CD4-positive, alpha-beta T cell treated with Interleukin-15 for 4 hours (primary cell): ENCODE measurements at places on chromosomes 7 and 10.

- no peak for DNase-seq
Observed at GRCh38 chr7:155787171-155787851, 25.0 kb downstream of the SHH start.

GRCh38 chr10:119700321-119700954, 25.4 kb upstream of the INPP5F start:
- DNase-seq: no peak

DNA sequence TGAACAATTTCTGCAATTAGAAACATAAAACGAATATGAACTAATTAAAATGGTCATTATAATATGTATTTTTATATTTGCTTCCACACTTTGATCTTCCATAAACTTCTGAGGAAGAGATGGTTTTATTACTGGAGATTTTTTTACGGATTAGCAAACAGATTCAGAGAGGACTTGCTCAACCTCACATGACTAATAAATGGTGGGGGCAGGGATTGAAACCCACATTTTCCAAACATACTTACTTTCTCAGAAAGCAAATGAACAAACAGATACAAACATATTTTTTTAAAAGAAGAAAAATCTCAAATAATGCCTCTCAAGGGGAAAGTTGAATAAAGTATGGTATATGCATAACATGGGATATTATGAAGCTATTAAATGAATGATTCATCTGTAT, 18.3 kb downstream of the ANKMY2 start:
- DNase-seq: no peak

GRCh38 chr10:129244757-129245156, 222.3 kb upstream of the MGMT start:
- no peak for DNase-seq

GRCh38 chr7:106018566-106019469, 55.8 kb downstream of the CDHR3 start:
- DNase-seq: no peak

DNA sequence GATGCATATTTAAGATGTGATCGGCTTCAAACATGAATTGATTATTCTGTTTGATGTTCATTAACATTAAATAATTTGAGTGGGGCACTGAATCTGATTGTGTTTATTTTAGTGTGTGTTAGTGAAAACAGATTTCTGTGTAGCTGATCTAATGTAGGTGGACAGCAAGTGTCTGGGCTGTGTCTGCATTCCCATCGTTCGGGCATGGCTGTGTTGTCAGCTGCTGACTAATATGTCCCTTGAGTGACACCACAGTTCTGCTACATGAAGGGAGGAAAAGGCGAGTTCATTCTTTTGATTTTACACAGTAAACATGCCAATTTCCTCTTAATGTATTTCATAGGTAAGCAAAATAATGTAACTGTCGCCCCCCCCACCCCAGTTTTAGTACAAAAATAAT, 203.0 kb downstream of the CNTNAP2 start:
- no peak for DNase-seq

- DNase-seq: no peak
Observed at GRCh38 chr10:69232252-69232651, 12.1 kb downstream of the HKDC1 start.

GRCh38 chr7:12244694-12245093, 33.6 kb downstream of the TMEM106B start:
- no peak for DNase-seq

- no peak for DNase-seq
Observed at GRCh38 chr10:1776127-1776662, 38.9 kb upstream of the ADARB2 start.

DNA sequence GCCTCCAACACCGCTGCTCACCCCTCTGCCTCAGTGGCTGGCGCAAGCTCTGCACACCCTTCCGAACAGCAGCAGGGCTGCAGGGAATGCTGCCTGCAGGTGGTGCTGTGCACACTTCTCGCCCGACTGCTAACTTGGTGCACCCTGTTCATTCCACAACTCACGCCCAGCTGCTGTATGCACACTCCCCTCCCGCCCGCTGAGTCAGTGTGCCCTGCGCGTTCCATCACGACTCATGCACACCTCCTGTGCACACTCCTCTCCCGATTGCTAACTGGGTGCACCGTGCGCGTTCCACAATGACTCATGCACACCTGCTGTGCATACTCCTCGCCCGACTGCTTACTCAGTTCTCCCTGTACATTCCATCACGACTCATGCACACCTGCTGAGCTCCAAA, 21.5 kb downstream of the ADARB2 start:
- no peak for DNase-seq

GRCh38 chr10:9868499-9868898, 1149.2 kb upstream of the CELF2 start:
- DNase-seq: no peak

DNA sequence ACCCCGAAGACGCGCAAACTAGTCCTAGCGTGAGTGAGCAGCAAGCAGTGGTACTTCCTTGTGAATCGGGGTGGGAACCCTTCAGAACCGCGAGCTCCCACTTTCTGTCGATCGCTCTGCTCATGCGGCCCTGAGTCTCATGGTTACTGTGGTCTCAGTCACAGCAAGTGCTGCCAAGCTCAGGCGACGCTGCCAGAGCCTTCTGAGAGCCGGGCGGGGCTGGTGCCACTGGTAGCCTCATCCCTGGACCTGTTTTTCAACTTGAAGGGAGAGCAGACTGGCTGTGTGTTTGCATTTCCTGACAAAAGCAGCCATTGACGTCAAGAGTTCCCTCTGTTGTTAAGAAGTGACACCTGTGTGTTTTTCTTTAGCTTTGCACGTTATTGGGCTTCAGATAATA, 32.9 kb upstream of the BHLHA15 start:
- no peak for DNase-seq

- DNase-seq: no peak
Observed at GRCh38 chr7:135194494-135195095, 16.7 kb downstream of the WDR91 start.

- DNase-seq: no peak
Observed at GRCh38 chr10:79471776-79472175, 26.4 kb upstream of the ZCCHC24 start.

GRCh38 chr10:58994226-58995057, 182.0 kb upstream of the PHYHIPL start:
- DNase-seq: no peak

GRCh38 chr7:6291531-6291930, 19.1 kb upstream of the CYTH3 start:
- DNase-seq: no peak

GRCh38 chr7:132333301-132333700, 243.0 kb downstream of the PLXNA4 start:
- DNase-seq: no peak

DNA sequence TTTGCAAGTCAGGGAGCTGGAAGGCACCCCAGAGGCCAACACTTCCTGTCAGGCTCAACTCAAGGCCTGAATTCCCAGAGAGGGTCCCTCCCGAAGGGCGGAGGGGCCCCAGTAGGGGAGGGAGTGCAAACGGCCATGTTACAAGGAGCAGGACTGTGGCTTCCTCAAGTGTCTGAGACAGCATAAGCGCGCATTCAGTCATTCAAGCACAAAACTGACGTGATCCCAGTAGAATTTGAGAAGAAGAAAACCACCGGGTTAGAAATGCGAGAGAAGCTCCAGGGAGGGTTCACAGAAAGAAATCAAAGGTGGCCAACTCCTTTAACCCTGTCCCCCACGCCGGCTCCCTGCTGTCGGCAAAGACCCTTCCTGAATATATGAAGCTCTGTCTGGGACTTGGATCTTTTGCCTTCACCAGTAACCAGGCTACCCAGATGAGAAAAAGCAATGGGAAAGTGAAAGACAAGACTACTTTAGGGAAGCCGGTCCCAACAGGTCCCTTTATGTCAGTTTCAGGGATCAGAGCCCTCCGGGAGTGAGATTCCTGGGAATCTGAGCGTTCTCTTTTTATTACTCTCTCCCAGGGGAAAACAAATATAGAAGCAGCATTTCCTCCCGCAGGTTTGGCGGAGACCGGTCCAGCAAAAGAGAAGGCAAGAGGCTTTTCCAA, 1.3 kb downstream of the AFAP1L2 start:
- no peak for DNase-seq

DNA sequence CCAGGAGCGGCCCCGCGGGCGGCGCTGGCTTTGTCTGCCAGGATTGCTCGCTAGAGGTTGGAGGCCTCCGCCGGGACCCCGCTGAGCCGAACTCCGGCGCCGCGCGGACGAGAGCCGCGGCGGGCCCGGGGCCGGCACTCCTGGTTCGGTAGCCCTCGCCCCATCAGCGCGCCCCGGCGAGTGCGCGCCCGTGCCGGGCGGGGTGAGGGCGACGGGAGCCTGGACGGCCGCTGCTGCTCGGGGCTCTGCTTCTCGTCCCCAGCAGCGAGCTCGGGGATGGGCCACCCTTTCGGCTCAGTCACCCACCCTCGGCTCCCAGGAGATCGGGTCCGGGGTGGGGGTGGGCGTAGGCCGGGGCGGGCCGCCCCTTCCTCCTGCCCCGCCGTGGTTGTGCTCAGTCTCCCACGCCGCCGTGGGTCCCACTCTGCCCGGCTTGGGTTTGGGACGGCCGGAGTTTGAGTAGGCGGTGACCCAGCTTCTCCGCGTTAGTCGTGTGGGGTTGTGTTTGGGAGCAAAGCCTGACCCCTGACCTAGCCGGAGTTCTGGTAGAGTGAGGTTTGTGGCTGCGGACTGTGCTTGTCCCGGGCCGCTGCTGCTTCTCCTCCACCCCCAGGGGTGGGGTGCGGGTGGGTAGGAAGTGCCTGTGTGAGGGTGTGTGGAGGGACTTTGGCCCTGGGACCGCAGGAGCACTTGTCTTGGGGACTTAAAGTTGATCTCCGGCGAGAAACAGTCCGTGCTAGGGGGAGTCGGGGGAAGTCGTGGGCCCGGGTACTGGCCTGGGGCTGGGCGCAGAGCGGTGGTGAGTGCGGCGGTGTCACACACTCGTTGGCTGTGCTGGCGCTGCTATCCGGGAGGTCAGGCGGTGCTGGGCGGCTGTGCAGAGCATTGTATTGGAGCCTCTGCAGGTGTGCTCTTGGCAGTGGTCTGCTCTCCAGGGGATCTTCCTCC, 677 bp downstream of the TSPAN14 start:
- DNase-seq: no peak

- DNase-seq: no peak
Observed at GRCh38 chr10:102266670-102267069, 21.3 kb downstream of the GBF1 start.

- DNase-seq: no peak
Observed at GRCh38 chr10:1205450-1206030, 149.4 kb downstream of the WDR37 start.

DNA sequence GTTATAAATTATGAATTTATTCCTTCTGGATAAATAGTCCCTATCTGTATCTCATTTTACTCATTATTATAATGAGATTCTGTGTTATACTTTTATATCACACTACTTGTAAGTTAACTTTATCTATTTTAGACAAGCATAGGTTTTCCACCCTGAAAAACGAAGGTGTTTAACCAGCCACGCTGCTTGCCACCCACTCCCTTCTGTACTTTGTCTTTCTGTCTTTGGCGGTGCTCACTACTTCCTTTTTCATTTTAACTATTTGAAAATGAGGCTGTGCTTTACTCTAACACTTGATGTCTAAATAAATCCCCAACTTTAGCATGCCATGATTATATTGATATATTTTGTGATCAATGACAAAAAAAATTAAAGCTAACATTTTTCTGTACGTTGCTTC, 952.9 kb downstream of the DNAJB9 start:
- no peak for DNase-seq

GRCh38 chr10:31262672-31263071, 56.3 kb upstream of the ZEB1 start:
- no peak for DNase-seq

- no peak for DNase-seq
Observed at GRCh38 chr10:105239311-105240219, 598.5 kb downstream of the SORCS3 start.

DNA sequence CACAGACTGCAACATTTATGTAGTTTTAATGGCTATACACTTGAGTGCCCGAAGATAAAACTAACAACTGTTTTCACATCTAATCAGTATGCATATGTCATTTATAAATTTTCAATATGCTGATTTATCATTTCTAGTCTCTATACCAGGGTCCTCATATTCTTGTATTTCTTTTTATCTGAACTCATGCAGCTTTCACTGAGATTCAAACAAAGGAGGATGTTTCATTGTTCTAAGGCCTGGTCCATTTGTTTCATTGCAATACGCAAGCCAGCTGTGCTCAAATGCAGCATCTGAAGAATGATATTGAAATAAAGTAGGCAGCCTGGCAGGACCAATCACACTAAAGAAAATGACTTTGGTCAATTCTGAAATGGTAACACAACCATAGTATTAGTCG, 31.7 kb downstream of the MAGI2 start:
- no peak for DNase-seq

- no peak for DNase-seq
Observed at GRCh38 chr10:109784236-109784635, 139.1 kb downstream of the XPNPEP1 start.

DNA sequence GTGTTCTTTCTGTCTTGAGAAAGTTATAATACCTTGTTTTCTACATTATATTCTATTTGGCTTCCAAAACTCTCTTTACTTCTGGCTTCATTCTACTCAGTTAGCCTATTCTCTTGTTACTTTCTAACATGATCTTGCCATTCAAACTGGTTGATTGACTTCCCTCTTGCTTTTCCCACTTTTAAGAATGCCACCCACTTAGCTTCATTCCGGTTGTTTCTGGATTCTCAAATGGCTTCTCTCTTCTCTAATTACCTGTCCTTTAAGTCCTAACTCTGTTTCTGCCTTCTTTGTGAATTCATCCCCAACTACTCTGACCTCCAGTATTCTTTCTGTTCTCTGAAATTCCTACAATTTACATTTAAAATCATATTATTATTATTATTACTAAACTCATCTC, 52.0 kb downstream of the ANKIB1 start:
- no peak for DNase-seq

GRCh38 chr10:76447578-76447977, 1016.2 kb downstream of the LRMDA start:
- DNase-seq: no peak

DNA sequence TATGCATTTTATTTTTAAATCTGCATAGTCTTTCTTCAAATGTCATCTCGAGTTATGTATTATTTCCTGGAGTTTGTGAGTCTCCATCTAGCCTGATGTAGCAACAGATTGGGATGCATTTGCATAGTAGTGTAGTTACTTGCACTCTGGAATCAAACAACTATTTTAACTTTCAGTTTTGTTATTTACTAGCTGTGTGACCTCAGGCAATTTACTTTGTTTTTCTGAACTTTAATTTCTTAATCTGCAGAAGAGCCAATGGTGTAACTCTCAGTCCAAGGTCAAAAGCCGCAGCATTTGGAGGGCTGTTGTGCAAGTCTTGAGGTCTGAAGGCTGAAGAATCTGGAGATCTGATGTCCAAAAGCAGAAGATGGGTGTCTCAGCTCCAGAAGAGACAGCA, 175.8 kb upstream of the SORCS1 start:
- no peak for DNase-seq

- no peak for DNase-seq
Observed at GRCh38 chr10:4650582-4650981, 175.4 kb upstream of the AKR1E2 start.

DNA sequence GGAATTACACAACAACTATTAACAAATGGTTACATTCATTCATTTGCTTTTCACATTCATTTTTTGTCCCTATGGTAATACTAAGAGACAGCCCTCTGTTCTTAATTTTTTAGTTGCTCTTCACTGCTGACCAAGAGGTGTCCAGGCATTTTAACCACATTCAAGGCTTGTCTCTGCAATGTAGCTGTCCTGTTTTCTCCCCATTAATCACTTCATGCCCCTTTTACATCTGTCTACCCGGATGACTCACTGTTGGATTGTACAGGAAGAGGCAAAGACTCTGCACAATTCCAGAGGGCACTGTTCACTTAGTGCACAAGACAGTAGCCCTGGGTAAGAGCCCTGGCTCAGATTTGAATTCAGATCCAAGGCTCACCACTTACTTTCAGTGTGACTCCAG, 168.5 kb downstream of the NOC3L start:
- no peak for DNase-seq
